ENCODE measurements at places on chromosomes 12 and 14.

- DNase-seq, result no peak
Measured at GRCh38 chr12:85807730-85808129, 28.5 kb downstream of the RASSF9 start.

GRCh38 chr12:109277899-109278762 is 31.0 kb downstream of the FOXN4 start:
- no peak for DNase-seq

- DNase-seq, result no peak
Measured at GRCh38 chr14:78448164-78449094, 278.3 kb downstream of the NRXN3 start.

GRCh38 chr14:70856851-70857495 is 47.7 kb upstream of the MAP3K9 start:
- DNase-seq, result no peak

- DNase-seq, result no peak
Measured at GRCh38 chr14:89485264-89485663, 68.2 kb upstream of the FOXN3 start.

DNA sequence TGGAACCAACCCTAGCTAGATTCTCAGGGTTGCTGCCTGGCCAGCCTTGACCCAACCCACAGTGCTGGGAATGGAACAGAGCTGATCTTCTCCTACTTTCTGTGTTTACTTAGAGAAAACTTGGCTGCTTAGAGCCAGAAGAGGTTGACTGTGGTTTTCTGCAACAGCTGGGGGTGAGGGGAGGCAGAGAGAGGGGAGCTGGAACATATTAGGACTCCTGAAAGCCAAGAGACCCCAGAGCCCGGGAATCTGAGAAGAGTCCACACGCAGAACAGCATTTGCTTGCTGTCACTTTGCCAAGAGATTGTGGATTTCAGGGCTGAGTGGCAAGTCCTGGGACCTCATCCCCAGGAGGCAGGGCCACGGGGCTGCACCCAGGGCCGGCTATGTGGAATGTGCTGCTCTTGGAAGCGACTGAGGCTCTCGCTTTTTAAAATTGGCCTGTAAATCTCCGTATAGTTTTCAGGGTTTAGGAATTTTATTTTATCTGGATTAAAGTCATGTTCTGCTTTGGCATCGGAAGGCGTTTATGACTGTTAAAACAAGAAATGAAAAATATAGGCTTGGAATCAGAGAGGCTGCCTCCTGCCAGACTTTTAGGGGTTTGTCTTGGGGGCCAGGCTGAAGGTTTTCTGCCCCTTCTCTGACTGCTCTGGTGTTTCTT is 22.3 kb upstream of the MED13L start:
- DNase-seq, result no peak

DNA sequence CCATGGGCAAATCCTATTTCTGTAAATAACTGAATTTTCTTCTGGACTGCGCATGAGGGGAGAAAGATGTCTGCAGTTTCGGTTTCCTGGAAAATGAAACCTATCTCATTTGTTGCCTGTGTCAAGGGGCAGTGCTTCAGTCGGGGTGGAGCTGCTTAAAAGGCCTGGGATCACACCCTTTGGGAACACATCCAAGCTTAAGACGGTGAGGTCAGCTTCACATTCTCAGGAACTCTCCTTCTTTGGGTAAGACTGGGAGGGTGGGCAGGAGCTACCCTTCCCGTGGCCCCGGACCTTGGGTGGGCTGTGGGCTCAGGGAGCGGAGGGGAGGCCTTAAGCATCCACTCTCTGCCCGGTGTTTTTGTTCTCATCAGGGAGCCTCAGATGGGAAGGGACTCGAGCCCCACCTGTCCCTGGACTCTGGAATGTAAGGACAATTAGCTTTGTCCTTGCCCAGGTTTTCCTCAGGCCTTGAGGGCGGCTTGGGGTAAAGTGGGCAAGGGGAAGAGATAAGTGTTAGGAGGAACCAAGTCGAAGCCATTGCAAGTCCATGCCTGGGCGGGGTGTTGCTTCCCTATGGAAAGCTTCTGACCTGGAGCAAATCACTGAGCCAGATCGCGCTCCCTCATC is at the start of gene IFI27:
Gene IFI27 (plus strand): TSS at position 185 of the 630 bp plus-strand sequence.
- no peak for DNase-seq

- no peak for DNase-seq
Measured at GRCh38 chr12:117884161-117884560, 84.6 kb downstream of the KSR2 start.

GRCh38 chr12:121533394-121534090 is 47.3 kb downstream of the KDM2B start:
- DNase-seq, result no peak

DNA sequence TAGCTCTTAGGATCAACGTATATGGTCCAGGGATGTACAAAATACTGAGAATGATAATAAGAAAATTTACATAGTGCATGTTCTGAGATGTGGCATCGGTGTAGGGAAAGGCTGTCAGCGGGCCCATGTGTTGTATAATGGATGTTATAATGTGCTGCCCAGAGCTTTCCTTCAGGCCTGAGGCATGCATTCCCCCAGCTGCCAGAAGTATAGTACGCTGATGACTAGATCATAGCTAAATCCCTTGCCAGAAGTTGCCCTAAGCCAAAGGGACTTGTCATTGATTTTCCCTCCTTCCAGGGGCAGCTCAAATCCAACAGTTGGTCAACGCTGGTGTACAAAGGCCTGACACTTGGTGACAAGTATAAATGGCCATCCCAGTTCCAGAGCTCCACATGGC is 6.5 kb upstream of the OR11G2 start:
- no peak for DNase-seq

DNA sequence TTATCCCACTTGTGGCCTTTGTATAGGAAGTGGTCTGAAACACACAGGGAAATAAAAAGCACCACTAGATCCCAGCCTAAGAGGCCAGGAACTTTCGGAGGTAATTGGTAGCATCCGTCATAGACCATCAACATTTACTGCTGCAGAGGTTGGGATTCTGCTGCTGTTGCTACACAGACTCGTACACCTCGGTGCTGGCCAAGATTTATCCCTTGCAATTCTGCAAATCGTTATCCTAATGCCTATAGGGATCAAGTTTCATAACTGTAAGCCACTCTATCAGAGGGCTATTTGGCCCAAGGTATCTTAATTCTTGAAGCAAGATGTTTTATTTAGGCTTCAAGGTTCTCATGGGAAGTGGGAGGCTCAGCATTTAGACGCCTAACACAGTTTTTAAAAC is 913.6 kb downstream of the GALC start:
- DNase-seq, result no peak

GRCh38 chr14:88791629-88792472 is 902 bp downstream of the EML5 start:
- DNase-seq, result peak; percentile 14

- no peak for DNase-seq
Measured at GRCh38 chr14:92880851-92881250, 42.1 kb upstream of the CHGA start.

DNA sequence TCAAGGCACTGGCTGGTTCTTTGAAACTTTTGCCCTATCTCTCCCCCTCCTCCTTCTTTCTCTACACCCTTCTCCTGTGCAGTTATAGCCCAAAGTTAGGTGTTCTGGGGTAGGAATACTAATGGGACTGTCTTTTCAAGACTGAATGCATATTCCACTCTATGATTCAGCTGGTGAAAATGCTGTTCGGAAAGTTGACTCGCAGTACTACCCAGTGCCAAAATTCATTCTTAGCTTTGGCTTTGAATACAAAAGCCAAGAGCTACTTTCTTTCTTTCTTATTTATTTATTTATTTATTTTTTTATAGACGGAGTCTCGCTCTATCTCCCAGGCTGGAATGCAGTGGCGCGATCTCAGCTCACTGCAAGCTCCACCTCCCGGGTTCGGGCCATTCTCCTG is 249.2 kb downstream of the ETNK1 start:
- no peak for DNase-seq

- no peak for DNase-seq
Measured at GRCh38 chr14:91511043-91511383, 903 bp upstream of the PPP4R3A start.

GRCh38 chr12:1527789-1528188 is 66.6 kb downstream of the FBXL14 start:
- DNase-seq, result no peak

DNA sequence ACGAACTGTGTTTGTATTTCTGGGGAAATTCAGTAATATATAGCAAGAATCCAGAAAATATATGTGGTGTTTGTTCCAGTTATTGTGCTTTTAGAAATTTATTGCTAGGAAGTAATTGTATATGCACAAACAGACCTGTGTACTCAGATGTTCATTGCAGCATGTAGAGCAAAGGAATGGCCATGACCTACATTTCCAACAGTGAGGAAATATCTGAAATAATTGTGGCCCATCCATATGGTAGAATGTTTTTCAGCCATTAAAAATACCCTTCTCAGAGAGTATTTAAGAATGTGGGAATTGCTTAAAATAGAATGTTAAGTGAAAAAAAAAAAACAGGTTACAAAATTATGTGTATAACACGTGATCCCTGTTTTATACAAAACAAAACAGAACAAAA is 77.3 kb downstream of the TMX1 start:
- no peak for DNase-seq
